ENCODE measurements at places on chromosomes 5 and 9. TPM values are rescaled to one million over a fixed set of nuclear protein-coding genes. Genes with fewer than 3 reads are reported as not detected.

GRCh38 chr9:16637218-16637617 lies 233.3 kb downstream of the BNC2 start:
- no peaks in the 10 kb centered on the region for H3K36me3 ChIP-seq
- H3K27me3 ChIP-seq, result no peaks in the 10 kb centered on the region
- no peak for DNase-seq
- H3K4me3 ChIP-seq, result no peak overlapping the region
- peak overlapping the region; percentile 43 for H3K27ac ChIP-seq

- no peak overlapping the region for H3K4me3 ChIP-seq
- H3K27ac ChIP-seq, result no peak overlapping the region
- no peaks in the 10 kb centered on the region for H3K27me3 ChIP-seq
- no peaks in the 10 kb centered on the region for H3K36me3 ChIP-seq
These were observed 920.5 kb downstream of the TLE4 start for GRCh38 chr9:80492221-80492620.

DNA sequence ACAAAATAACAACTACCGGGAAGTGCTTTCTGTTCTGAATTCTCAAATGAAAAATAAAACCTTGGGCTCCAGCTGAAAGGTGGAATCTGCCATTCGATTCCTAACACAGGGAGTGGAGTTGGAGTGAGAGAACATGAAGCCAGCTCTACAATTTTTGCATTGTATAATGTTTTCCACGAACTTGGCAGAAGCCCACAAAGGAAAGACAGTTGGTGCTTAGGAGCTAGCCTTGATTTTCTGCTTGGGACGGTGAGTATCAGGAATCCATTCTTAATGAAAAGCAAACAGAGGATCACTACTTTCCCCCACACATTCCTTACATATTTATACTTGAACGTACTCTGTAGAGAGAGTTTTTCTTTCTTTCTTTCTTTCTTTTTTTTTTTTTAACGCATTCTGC lies 74.2 kb upstream of the FBXL7 start:
- no peaks in the 10 kb centered on the region for H3K27me3 ChIP-seq
- H3K27ac ChIP-seq, result peak overlapping the region; percentile 23
- H3K4me3 ChIP-seq, result no peak overlapping the region

DNA sequence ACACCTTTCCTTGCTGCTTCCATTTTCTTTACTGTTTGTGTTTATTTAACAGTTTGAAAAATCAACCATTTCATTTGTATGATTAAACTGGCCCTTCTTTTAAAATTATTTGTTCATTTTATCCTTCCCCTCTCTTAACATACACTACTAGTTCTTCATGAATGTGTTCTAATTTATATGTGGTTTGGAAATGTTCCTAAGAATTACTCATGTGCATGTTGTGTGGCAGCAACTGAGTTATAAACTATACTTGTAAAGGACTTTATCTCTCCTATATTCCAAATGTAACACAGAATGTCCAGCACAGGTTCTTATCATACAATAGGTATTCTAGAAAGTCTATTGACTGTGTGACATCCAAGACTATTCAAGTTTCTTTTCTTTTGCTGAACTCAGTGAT lies 358.2 kb upstream of the MEF2C start:
- H3K4me1 ChIP-seq, result no peaks in the 10 kb centered on the region
- no peak for DNase-seq
- H3K27me3 ChIP-seq, result no peaks in the 10 kb centered on the region
- no peaks in the 10 kb centered on the region for H3K36me3 ChIP-seq
- no peak overlapping the region for H3K27ac ChIP-seq

DNA sequence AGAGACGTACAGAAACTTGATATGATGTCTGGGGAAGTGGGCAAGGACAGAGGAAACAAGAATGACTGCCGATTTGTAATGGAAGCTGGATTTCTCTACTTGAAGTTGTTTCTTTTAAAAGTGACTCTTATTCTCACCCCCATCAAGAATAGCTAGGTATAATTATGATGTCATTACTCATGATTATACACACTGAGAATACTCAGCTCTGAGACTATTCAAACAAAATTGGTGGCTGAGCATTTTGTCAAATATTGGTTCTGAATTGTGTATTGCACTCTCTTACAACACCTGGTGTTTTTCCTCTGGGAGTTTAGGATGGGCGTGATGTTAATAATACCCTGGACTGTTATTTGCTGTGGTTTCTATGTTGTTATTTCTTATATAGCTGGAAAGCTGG lies 46.3 kb downstream of the MAST4 start:
- no peaks in the 10 kb centered on the region for H3K4me1 ChIP-seq
- H3K27me3 ChIP-seq, result no peaks in the 10 kb centered on the region
- H3K27ac ChIP-seq, result no peak overlapping the region
- no peak overlapping the region for H3K4me3 ChIP-seq
- H3K36me3 ChIP-seq, result no peaks in the 10 kb centered on the region

DNA sequence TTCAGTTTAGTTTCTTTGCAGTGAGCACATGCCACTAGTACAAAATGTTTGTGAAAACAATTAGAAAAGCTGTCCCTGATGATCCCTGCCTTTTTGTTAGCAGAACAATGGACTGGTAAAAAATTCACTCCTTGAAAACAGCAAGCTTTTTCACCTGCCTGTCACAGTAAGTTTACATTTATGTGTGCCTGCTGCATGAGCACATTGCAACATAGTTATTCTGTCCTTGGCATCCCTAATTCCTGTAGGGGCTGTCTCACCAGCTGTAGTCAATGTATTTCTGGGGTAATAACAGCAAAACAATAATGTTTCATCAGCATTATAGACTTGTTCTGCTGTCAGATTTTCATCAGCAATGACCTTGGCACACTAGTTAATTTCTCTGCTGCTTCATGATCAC lies 11.6 kb upstream of the ZNF367 start:
- H3K27ac ChIP-seq, result no peak overlapping the region
- H3K4me1 ChIP-seq, result no peaks in the 10 kb centered on the region
- no peaks in the 10 kb centered on the region for H3K36me3 ChIP-seq
- H3K27me3 ChIP-seq, result no peaks in the 10 kb centered on the region
- DNase-seq, result no peak

GRCh38 chr9:127585161-127585819 lies 26.8 kb upstream of the STXBP1 start:
- peak overlapping the region; percentile 82 for H3K27ac ChIP-seq
- no peaks in the 10 kb centered on the region for H3K27me3 ChIP-seq
- no peaks in the 10 kb centered on the region for H3K36me3 ChIP-seq
- no peak for DNase-seq

DNA sequence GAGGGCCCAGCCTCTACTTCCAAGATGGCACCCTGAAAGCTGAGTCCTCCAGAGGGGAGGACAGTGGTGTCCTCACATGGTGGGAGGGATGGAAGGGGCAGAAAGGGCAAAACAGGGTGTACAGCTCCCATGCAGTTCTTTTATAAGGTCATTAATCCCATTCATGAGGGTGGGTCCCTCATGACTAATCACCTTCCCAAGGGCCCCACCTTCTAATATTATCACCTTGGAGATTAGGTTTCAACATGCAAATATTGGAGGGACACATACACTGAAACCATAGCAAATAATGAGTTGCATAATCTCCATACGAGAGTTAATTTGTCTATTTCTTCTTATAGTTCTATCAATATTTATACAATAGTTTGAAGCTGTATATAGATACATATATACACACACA lies 5.8 kb upstream of the ZBTB43 start:
- no peaks in the 10 kb centered on the region for H3K27me3 ChIP-seq
- H3K36me3 ChIP-seq, result no peaks in the 10 kb centered on the region
- no peaks in the 10 kb centered on the region for H3K4me1 ChIP-seq
- H3K27ac ChIP-seq, result no peak overlapping the region
- no peak overlapping the region for H3K4me3 ChIP-seq

DNA sequence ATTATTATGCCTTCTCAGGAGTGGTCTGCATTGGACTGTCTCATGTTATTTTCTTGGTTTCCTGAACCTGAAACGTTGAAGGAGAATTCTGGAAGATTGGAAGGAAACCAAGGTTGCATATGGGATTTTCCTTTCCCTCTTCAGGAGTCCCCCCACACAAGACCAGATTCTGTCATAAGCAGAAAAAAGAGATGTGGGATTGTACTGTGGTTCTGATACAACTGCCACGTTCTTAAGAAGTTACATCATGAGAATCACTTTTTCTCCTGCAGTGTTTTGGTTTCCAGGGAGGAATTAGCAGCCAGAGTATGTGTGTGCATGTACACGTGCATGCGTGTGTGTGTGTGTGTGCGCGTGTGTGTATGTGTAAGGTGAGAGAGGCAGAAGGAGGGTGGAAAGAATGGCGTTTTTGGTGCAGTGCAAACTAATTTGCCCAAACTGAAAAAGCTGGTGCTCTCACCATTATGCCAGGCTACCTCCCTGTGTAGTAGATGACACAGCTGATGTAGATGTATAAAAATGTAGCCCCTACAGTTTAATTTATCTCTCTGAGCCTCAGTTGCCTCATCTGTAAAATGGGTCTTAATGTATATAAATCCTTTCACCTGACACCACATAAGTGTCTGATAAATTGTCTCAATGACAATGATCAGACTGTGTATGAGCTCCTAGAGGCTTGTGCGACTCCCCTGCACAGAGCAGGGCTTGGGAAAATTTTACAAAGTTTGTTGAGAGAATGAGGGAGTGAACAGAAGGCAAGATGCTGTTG lies 38.6 kb downstream of the RALGPS1 start:
- H3K27ac ChIP-seq, result peak overlapping the region; percentile 3
- H3K4me3 ChIP-seq, result no peak overlapping the region
- H3K4me1 ChIP-seq, result peaks cover 42% of the 10 kb centered on the region
- no peaks in the 10 kb centered on the region for H3K27me3 ChIP-seq
- no peaks in the 10 kb centered on the region for H3K36me3 ChIP-seq
- DNase-seq, result no peak

- H3K27me3 ChIP-seq, result no peaks in the 10 kb centered on the region
- DNase-seq, result peak; percentile 81
- H3K4me3 ChIP-seq, result peak within 1 kb of the TSS; percentile 74
- H3K4me1 ChIP-seq, result peaks cover 32% of the 10 kb centered on the region
- no peaks in the 10 kb centered on the region for H3K36me3 ChIP-seq
These were observed at the start of gene ZNF462 for GRCh38 chr9:106862821-106863720. Gene ZNF462 (plus strand): TSS chr9:106863166. CDS start chr9:106923384, 60,218 bp downstream.

DNA sequence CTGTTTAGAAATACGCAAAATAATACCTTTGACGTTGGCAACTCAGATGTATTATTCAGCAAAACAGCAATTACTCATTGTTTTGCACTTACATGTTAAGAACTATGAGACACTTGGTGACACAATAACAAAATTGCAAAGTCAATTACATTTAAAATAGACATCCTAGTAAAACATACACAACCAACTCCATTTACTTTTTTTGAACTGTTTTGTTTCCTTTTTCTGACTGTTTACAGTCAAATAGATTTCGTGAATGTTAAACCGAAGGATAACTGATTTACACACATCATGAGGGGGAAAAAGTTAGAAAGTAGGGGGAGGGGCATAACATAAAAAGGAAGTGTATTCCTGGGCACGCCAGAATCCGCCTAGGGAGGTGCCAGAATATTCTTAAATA lies 220.1 kb downstream of the MEF2C start:
- H3K4me3 ChIP-seq, result no peak overlapping the region
- H3K27ac ChIP-seq, result no peak overlapping the region
- peaks cover 54% of the 10 kb centered on the region for H3K27me3 ChIP-seq
- peaks cover 28% of the 10 kb centered on the region for H3K4me1 ChIP-seq
- no peak for DNase-seq

DNA sequence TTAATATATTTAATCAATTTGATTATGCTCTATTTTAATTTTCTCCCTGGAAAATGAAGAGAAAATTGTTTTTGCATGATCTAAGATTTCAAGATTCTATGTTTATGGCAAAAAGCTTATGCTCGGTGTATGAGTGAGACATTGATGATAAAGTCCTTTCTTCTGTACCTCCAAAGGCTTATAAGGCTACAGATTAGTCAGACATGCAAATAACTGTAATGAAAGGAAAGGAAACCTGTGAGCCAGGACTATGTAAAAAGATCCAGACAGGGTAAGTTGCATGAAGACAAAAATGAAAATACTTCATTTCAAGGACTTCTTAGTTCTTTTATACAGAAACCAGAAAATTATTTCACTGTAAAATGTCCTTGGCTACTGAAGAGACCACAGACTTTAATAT lies 52.2 kb upstream of the EDIL3 start:
- no peak overlapping the region for H3K27ac ChIP-seq
- no peaks in the 10 kb centered on the region for H3K27me3 ChIP-seq
- H3K36me3 ChIP-seq, result no peaks in the 10 kb centered on the region

DNA sequence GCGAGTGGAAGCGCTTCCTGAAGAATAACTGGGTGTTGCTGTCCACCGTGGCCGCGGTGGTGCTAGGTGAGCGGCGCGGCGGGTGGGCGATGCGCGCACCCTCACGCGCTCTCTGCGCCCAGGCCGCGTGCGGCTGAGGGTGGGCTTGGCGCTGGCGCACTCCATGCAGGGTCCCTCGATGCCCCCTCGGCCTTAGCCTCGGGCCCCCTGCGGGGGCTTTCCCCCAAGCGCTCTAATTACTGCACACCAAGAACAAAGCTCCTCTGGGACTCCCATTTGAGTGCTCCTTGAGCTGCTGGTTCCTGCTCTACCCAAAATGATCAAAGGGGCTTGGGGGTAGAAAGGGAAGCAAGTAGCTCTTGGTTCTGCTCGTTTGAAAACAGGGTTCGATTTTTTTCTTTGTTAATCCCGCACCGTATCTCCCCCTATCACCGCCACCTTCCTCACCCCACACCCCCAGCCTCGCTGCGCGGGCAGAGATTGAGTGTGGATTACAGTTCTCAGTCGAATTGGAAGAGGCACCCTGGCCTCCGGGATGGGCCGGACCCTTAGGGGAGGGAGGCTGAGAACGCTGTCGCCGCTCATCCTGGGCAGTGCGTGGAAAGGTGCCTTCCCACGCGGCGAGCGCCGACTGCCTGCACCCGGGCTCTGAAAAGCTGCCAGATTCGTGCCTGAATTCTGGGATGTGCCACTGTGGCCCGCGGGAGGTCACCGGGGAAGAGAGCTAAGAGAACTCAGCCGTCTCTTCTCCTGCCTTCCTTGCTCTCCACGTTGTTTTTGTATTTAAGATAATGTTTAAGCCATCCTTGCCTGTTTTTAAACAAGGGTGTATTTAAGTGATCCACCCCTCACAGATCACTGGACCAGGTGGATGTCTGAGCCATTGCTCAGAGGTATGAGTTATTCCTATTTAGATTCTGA lies 697 bp downstream of the SLC1A1 start:
- no peak for DNase-seq
- no peaks in the 10 kb centered on the region for H3K36me3 ChIP-seq
- peak overlapping the region; percentile 76 for H3K27ac ChIP-seq
- no peaks in the 10 kb centered on the region for H3K4me1 ChIP-seq

- H3K27me3 ChIP-seq, result no peaks in the 10 kb centered on the region
- DNase-seq, result no peak
- no peaks in the 10 kb centered on the region for H3K36me3 ChIP-seq
- no peak overlapping the region for H3K27ac ChIP-seq
These were observed 5.5 kb upstream of the LTC4S start for GRCh38 chr5:179788193-179788854.

GRCh38 chr5:56006094-56006493 lies 11.3 kb upstream of the IL6ST start:
- no peaks in the 10 kb centered on the region for H3K36me3 ChIP-seq
- no peak overlapping the region for H3K4me3 ChIP-seq
- DNase-seq, result no peak
- H3K27me3 ChIP-seq, result no peaks in the 10 kb centered on the region
- peaks cover 6% of the 10 kb centered on the region for H3K4me1 ChIP-seq
- no peak overlapping the region for H3K27ac ChIP-seq

VCP gene
- total RNA-seq, result 107 TPM

SEMA5A gene
- 2.8 TPM for total RNA-seq

ITK gene
- total RNA-seq, result 1.5 TPM

BRD3 gene
- 24.9 TPM for total RNA-seq

EMB gene
- 11.8 TPM for total RNA-seq

LOX gene
- total RNA-seq, result 8.4 TPM

SNAPC4 gene
- total RNA-seq, result 5.3 TPM

TAS2R1 gene
- total RNA-seq, result not detected

KCNIP1 gene
- 1.4 TPM for total RNA-seq

SPATA31C2 gene
- not detected for total RNA-seq

MYORG gene
- 18.5 TPM for total RNA-seq

PCDHA1 gene
- not detected for total RNA-seq

All from sigmoid colon (tissue), 7 donors.